ENCODE measurements at places on chromosomes 16 and 17. TPM values are rescaled to one million over a fixed set of nuclear protein-coding genes. Genes with fewer than 3 reads are reported as not detected.

ATXN2L gene
- 304 TPM for total RNA-seq

- H3K4me3 ChIP-seq = no peak overlapping the region
- no peaks in the 10 kb centered on the region for H3K4me1 ChIP-seq
- H3K36me3 ChIP-seq = peaks cover 72% of the 10 kb centered on the region
- no peak for DNase-seq
- H3K27me3 ChIP-seq = no peaks in the 10 kb centered on the region
Observed at GRCh38 chr17:35010093-35010492, 29.8 kb downstream of the LIG3 start.

ZNF232 gene
- total RNA-seq = 3.6 TPM

TEN1 gene
- total RNA-seq = 13.8 TPM

- no peak for DNase-seq
- H3K27me3 ChIP-seq = no peaks in the 10 kb centered on the region
- H3K36me3 ChIP-seq = no peaks in the 10 kb centered on the region
- H3K4me3 ChIP-seq = no peak overlapping the region
- no peak overlapping the region for H3K27ac ChIP-seq
Observed at GRCh38 chr17:45825792-45826191, 18.9 kb upstream of the SPPL2C start.

GRCh38 chr17:35176897-35177296 is 17.3 kb downstream of the SLC35G3 start:
- no peak overlapping the region for H3K27ac ChIP-seq
- H3K36me3 ChIP-seq = no peaks in the 10 kb centered on the region
- no peak overlapping the region for H3K4me3 ChIP-seq
- no peak for DNase-seq
- H3K4me1 ChIP-seq = peaks cover 61% of the 10 kb centered on the region

KRT33A gene
- not detected for total RNA-seq

DNA sequence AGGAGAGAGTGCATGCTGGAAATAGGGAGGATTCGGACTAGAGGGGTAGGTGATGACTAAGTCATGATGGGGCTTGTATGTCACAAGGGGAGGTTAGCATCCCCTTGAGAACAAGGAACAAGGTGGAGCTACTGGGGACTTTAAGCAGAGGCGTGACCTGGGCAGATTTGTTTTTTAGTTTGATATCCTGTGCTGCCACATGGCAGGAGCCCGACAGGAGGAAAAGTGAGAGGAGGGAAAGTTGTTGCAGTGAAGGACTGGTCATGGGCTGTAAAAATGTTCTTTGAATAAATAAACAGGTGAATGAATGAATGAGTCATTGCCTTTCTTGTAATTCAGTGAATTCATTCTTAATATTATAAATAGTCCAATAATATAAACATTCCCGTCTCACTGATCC is 365.1 kb upstream of the CDH5 start:
- H3K27ac ChIP-seq = no peak overlapping the region
- no peak for DNase-seq
- H3K27me3 ChIP-seq = no peaks in the 10 kb centered on the region
- H3K36me3 ChIP-seq = no peaks in the 10 kb centered on the region
- no peaks in the 10 kb centered on the region for H3K4me1 ChIP-seq

DNA sequence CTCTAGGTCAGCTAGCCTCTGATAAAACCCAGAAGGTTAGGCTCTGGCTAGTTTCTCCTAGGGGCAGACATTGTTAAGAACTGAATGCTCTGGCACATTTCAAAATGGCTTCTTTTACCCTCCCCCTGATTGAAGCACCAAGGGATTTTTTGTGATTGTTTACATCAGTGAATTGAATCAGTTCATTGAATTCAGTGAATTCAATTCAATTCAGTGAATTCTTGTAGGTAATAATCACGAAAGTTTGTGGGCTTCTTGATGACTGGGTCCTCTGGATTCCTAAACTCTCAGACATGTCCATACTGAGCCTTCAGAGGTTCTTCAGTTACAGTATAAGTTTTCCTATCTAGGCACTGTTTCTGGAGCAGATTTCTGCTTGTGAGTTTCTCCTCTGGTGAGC is 135.2 kb upstream of the ELAC2 start:
- no peaks in the 10 kb centered on the region for H3K36me3 ChIP-seq
- no peak overlapping the region for H3K4me3 ChIP-seq
- H3K27me3 ChIP-seq = no peaks in the 10 kb centered on the region
- H3K4me1 ChIP-seq = no peaks in the 10 kb centered on the region
- H3K27ac ChIP-seq = no peak overlapping the region

LRRC36 gene
- not detected for total RNA-seq

DNA sequence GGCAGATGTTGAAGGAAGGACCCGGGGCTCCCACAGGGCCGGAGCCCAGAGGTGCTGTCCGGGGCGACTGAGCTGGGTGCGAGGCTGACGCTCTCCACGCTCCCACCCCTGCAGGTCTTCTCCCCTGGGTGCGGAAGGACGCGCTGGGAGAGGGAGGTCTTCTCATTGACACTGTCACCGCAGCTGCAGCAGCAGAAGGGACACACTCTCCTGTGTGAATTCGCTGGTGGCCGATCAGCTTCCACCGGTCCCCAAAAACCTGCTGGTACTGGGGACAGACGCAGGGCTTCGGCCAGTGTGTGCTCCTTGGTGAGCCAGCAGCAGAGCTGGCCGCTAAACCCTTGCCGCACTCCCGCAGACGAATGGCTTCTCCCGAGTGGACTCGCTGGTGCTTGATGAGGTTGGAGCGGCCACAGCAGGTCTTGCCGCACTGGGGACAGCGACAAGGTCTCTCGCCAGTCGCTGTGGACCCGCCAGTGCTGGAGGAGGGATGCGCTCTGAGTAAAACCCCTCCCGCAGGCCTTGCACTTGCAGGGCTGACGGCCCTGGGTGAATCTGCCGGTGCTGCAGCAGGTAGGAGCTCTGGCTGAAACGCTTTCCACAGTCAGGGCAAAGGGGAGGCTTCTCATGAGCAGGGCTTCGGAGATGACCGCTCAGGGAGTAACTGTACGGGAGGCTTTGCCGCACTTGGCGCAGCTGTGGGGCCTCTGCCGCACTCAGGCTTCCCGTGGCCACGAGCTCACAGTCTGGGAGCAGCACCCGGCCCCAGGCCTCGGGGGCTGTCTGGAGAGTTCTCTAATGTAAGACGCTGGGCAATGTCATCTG is 6.2 kb downstream of the ZNF843 start:
- no peak overlapping the region for H3K4me3 ChIP-seq
- no peaks in the 10 kb centered on the region for H3K4me1 ChIP-seq
- no peak overlapping the region for H3K27ac ChIP-seq

- H3K27ac ChIP-seq = no peak overlapping the region
- no peak for DNase-seq
- H3K36me3 ChIP-seq = no peaks in the 10 kb centered on the region
- H3K4me1 ChIP-seq = peaks cover 60% of the 10 kb centered on the region
- no peaks in the 10 kb centered on the region for H3K27me3 ChIP-seq
Observed at GRCh38 chr17:10120749-10121148, 77.7 kb downstream of the GAS7 start.

FOXC2 gene
- 0.11 TPM for total RNA-seq

DNA sequence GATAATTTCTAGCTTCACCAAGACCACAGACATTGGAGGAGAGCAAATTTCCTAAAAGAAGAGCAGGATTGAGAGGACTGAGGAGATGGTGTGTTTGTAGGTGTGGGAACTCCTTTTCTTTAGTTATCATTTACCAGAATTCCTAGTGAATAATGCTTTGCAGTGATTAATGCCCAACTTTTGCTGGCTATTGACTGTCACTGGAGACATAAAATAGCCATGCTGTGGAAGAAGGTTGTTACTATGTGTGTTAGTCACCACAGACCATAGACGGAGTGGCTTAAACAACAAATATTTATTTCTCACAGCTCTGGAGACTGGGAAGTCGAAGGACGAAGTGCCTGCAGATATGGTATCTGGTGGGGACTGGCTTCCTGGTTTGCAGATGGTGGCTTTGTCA is 179.1 kb downstream of the SHISA9 start:
- H3K27ac ChIP-seq = no peak overlapping the region
- H3K36me3 ChIP-seq = no peaks in the 10 kb centered on the region
- no peaks in the 10 kb centered on the region for H3K27me3 ChIP-seq

All from CD4-positive, alpha-beta T cell (primary cell).